ENCODE measurements at places on chromosomes 16 and 17.

DNA sequence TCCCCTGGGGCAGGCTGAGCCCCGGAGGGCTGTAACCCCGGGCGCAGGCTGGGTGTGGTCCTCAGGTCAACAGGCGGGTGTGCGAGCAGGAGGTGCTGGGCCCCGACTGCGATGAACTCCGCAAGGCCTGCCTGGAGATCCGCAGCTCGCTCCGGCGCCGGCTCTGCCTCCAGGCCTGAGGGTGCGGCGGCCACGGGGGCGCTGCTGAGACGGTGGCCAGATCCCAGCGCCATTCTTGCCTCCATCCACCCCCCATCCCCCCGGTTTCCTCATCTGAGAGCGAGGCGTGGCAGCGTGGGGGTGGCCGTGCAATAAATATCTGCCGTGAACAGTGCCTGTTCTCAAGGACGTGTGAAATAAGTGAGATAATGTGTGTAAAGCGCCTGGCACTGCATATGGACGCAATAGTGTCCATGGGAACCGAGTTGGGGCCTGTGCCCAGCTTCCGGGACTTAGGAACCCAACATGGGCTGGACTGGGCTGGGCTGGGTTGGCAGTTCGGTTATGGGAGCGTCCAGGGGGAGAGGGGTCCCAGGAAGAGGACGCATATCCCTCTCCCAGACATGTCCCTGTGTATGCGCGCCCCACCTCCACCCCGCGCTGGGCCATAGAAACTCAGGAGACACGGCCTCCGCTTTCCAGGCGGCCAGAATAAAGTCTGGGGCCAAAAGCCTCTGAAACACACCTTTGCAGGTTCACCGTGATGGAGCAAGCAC, 15.0 kb downstream of the ZNF213 start:
- DNase-seq = peak; percentile 77

DNA sequence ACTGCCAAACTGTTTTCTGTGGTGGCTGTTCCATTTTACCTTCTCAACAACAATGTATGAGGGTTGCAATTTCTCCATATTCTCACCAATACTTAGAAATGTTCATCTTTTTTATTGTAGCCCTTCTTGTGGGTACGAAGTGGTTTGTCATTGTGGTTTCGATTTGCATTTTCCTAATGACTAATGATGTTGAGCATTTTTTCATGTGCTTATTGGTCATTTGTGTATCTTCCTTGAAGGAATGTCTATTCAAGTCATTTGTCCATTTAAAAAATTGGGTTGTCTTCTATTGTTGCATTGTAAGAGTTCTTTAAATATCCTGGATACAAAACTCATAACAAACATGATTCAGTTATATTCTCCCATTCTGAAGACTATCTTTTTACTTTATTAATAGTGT, 47.5 kb upstream of the CCL2 start:
- no peak for DNase-seq

- no peak for DNase-seq
Measured at GRCh38 chr17:59254742-59255141, 34.4 kb downstream of the GDPD1 start.

DNA sequence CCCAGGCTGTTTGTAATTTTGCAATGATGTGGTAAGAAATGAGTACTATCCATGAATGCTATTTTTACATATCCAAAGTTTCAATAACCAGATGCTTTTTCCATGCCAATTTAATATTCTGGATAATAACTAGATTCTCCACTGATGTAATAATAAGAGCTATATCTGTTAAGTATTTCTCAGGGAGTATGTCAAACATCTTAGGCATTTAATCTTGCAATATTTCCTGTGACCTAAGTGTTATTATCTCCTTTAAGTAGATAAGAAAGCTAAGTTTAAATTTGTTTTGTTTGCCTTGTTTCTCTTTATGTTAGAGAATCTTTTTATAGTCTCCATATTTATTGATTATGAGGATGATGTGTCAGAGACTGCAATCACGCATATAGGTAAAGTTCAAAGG, 32.3 kb upstream of the HS3ST3A1 start:
- DNase-seq = no peak

GRCh38 chr17:19502517-19502916, 31.1 kb upstream of the SLC47A1 start:
- no peak for DNase-seq

DNA sequence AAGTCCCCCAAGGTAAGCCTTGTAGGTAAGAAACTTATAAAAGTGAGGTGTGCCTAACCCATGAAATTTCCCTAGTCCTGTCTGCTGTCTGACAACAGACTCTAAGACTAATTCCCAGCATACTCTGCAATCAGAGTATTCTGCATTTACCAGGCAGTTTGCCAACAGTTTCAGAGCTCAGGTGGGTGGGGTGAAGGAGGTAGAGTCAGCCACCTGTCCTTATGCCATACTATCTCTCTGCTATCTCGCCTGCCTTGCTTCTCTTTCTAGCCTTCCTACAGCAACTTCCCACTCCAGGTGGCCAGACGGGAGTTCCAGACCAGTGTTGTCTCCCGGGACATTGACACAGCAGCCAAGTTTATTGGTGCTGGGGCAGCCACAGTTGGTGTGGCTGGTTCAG, 2.3 kb downstream of the ATP5MC1 start:
- no peak for DNase-seq

DNA sequence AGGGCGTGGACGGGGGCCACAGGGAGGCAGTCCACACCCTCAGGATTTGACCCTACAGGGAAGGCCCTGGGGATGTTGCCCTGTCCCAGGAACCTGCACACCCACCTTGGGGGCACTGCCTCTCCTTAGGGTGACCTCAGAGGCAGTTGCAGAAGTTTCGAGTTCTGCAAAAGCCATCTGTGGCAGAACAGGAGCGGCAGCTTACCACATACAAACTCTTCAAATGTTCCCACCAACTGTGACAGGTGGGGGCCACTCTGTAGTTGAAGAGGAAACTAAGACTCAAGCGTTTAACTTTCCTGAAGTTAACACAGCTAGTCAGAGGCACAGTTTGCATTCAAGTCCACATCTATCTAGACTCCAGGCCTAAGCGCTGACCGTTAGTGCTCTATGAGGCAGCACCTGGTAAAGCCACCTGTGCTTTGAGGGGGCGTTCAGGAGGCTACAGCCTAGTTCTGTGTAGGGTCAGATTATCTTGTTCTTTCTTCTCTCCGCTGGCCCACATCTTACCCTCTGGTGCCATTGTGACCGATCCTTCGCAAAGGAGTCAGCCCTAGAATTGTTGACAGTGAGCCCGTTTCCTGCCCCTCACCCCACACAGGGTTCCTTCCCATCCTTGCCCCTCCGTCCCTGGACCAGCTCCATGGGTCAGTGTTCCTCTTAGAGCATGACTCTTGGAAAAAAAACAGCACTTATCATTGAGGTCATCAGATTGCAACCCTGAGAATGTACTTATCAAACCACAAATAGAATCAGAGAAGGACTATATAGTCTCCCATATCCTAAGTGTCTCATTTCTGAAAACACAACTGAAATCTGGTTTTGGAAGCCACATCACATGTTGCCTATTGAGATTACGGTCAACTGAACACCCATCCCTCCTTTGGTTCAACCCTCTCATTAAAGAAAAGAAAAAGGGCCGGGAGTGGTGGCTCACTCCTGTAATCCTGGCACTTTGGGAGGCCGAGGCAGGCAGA, 45.4 kb downstream of the CDH1 start:
- no peak for DNase-seq

- no peak for DNase-seq
Measured at GRCh38 chr17:41777574-41778188, 8.8 kb downstream of the JUP start.

DNA sequence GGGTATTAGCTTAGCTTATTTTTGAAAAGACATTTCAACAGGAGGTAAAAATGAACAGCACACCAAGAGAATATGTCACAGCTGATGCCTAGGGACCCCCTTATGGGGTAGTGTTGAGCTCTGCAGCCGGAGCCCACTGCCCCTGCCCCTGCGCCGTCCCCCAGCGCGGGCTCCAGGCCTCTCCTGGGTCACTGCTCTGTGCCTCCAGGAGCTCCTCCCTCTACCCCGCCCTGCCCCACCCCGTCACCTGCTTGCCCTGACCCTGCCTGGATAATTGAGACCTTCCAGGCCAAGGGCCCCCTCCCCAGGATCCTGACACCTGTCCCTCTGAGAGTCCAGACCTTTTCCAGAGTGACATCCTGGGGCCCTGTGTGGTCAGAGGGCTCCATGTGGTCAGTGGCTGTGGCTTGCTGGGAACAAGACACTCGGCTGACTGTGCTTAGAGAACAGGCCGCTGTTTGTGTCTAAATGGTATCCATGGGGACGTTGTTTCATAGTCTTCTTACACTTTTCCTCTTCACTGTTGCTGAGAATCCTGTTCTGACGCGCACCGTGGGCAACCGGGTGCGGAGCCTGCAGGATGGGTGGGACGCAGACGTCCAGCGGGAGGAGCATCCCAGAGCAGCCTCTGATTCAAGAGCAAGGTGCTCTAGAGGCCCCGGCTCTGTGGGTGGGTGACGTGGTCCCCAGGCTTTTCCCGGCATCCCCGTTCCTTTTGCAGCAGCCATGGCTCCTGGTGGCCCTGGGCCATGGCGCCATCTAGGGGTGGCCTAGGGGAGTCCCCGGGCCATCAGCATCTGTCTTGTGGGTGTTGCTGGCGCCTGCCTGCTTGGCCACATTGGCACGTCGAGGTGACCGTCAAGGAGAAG, 20.0 kb upstream of the WFIKKN1 start:
- DNase-seq = peak; percentile 56

- no peak for DNase-seq
Measured at GRCh38 chr17:27458524-27458908, 2.3 kb downstream of the KSR1 start.

GRCh38 chr17:72510351-72511016, 389.7 kb downstream of the SOX9 start:
- DNase-seq = no peak

- DNase-seq = no peak
Measured at GRCh38 chr16:14635395-14636165, 2.8 kb downstream of the BFAR start.

DNA sequence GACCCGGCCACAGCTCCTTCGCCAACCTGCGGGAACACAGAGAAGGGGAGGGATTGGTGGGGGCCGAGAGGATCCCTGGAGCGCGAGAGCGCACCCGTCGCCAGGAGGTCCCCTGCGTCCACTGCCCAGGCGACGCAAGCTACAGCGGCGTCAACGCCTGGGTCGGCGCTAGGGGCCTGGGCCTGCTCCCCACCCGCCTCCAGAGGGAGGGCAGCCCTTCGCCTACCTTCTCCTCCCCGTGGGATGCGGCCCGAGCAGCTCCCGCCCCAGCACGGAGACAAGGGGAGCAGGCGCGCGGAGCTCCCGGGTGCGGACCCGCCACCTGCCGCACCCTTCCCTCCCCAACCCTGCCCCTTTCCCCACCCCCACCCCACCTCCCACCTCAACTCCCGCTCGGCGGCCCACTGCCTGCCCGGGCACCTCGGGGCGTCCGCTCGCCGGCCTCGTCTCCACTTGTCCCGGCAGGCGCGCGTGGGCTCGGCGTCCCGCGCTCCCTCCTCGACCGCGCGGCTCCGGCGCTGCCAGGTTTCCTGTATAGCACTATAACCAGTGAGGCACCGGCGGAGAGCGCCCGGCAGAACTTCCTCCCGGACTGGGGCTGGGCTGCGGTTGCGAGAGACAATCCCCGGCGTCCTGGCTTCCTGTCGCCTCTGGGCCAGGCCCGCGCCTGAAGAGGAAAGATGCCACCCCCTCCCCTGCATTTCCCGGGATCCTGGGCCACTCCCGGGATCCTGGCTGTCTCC, 119.1 kb upstream of the SMURF2 start:
- DNase-seq = peak; percentile 69

GRCh38 chr16:57299719-57300386, 15.4 kb upstream of the PLLP start:
- peak; percentile 83 for DNase-seq

DNA sequence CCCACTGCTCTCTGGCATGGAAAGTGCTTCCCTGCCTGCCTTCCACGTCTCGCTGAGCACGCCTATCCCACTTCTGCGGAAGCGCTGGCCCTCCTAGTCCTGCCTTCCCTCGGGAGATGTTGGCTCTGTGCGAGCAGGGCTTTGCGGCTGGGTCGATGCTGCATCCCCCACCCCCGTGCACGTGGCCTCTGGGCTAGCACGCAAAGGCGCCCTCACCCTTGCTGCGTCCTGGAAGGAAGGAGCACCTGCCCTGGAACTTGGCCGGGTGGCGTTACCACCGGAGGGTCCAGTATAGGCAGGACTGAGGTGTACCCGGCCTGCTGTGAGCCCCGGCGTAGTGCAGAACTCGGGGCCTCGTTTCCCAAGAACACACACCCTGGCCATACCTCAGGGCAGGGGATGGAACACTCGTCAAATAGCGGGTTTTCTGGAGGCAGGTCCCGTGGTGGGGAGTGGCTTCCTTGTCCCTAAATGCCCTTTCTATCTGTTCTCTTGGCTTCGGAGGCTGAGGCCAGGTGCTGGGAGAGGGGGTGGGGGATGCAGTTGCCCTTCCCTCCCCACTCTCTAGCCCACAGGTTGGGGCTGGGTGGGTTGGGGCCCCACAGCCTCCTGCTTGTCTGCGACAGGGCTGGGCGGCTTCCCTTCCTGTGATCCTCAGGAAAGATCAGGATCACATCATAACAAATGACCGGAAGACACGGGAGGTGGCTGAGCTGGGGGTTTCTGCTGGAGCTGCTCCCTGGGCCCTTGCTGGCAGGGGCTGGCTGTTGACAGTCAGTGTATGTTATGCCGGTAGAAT, 17.4 kb downstream of the BAIAP2 start:
- DNase-seq = no peak

GRCh38 chr16:83271123-83271522, 536.7 kb upstream of the HSBP1 start:
- no peak for DNase-seq

GRCh38 chr17:49866019-49866380, 18.1 kb upstream of the TAC4 start:
- no peak for DNase-seq

All from activated naive CD8-positive, alpha-beta T cell treated with anti-CD3 and anti-CD28 coated beads, Interleukin-2, amount 10 ng/mL, durations not matched to agents 7 days and 5 days (primary cell).